AG09309 (cell line): ENCODE measurements at places on chromosomes 4 and X.
A peak's percentile ranks its signal among the peaks of the same experiment; 100 is the strongest.

DNA sequence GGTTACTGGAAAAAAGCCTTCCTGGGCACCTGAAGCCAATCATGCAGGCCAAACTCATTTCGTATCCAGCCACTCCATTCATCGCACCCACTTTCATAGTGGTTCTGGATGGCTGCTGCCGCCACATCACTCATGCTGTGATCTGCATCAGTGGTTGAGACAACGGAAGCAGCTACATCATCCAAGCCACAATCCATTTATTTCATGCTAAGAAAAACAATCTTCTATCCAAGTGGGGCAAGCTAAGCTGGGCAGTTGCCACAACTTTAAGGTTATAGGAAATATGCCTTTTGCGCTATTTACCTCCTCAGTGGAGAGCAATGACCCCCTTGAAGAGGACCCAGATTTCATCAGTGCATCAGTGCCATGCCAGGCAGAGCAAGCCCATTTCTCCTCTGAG lies 124.6 kb downstream of the GRIA3 start:
- no peak for DNase-seq

DNA sequence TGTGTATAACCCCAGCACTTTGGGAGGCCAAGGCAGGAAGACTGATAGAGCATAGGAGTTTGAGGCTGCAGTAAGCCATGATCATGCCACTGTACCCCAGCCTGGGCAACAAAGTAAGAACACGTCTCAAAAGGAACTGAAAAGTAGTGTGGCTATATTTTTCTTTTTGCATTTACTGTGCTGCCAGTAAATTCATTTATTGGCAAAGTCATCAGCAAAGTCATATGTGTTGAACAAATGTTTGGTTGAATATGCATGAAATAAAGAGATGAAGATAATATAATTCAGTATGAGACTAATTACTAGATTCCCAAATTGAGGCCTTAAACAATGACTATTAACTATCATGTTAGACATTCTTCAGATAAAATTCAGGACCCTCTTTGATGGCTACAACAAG lies 829.1 kb downstream of the PCDH7 start:
- no peak for DNase-seq

DNA sequence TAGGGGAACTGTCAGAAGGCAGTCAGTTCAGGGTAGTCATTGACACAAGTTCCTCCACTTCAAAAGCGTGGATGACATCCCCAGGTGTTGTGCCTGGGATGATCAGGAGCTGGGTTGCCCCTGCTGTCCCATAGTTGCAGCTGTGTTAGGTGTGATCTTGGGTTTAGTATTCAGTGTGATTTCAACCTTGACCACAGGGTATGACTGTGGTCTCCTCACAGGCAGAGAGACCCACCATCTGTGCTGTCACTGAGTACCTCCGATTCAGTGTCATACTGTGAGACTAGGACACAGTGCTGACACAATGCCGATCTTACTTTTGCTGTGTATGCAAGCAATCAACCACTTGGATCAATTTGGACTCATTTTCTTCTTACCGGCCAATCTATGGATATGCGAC lies 25.2 kb downstream of the FOXR2 start:
- no peak for DNase-seq

DNA sequence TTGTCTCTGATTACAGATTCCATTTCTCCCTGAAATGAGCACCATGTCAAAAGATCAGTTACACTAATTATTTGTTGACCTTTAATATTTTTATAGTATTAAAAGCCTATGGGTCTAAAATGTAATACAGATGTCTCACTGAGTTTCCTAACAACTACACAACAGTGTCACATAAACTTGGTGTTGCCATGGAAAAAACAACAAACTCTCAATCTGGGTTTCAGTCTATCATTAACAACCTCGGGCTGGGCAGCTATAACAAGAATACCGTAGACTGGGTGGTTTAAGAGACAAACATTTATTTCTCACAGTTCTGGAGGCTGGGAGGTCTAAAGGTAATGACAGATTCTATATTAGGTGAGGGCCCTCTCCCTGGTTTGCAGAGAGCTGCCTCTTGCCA lies 407.1 kb downstream of the HNRNPD start:
- DNase-seq, result no peak

- DNase-seq, result no peak
These were observed 85.2 kb downstream of the MAPK10 start for GRCh38 chr4:86274642-86275041.

- peak; percentile 45 for DNase-seq
These were observed 701.8 kb upstream of the TENM3 start for GRCh38 chr4:181541396-181541795.

DNA sequence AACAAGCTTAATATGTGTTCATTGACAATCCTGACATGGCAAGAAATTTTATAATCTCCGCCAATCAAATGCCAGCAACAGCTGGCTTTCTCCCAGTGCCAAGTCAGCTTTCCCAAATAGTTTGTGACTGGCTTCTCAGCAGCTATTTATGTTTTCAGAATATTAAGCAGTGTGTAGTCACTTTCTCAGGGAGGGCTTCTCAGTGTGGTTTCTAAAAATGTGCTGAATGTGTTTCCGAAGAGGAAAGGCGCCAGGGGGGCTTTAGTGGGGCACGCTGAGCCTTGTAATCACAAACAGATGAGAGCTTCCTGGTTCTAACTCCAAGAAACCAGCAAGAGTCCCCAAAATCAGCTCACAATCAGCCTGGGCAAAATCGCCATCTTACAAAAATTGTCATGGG lies 258.7 kb upstream of the CPEB2 start:
- no peak for DNase-seq

- no peak for DNase-seq
These were observed 17.5 kb downstream of the GATB start for GRCh38 chr4:151743128-151743854.

DNA sequence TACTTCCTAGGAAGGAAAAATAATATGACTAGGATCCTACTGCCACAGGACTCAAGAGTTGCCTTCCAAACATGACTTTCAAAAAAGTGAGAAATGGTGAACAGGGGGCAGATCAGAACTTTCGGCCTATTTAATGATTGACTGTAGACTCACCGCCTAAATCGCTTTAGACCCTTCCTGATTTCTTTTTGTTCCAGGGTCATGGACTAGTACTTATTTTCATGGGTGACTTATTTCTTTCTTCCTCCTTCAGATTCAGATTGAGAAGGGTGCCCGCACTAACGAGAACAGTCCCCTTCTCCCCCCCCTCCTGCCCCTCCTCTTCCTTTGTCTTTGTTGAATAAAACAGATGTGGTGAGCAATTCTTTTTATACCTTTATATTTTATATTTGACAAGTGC lies 48.0 kb upstream of the KLHL8 start:
- DNase-seq, result no peak

- DNase-seq, result peak; percentile 60
These were observed 94.7 kb upstream of the NAP1L5 start for GRCh38 chr4:88792268-88792781.

- no peak for DNase-seq
These were observed 198.4 kb upstream of the ACTRT1 start for GRCh38 chrX:128250621-128251020.

DNA sequence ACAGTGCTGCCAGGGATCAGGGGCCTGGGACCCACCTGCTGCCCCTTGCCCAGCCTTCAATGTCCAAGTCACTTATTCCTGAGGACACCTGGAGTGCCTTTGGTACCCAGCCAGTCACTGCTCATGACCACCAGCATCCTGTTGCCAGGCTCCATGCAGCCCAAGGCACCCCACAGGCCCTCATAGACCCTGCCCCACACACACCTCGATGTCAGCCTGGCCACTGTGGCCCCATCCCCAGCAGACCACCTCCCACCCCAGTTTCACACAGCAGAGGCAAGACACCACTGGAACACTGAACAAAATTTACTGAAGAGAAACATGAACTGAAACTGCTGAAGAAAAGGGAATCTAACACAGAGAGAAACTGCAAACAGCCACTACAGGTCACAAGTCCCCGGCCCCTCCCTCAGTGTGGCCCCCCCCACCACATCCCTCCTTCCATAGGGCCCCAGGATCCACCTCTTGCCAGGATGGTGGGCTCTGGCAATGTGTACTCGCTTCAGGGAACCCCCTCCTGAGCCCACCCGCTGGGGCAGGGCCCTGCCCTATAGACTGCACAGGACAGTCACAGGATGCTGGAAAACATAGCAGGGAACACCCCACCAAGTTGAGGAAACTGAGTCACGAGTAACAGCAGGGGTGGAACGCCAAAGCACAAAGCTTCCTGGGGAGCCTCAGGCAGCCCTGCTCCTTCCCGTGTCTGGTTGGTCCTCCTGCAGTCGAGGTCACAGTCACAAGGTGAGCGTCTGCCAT lies 5.2 kb downstream of the PNMA5 start:
- no peak for DNase-seq

DNA sequence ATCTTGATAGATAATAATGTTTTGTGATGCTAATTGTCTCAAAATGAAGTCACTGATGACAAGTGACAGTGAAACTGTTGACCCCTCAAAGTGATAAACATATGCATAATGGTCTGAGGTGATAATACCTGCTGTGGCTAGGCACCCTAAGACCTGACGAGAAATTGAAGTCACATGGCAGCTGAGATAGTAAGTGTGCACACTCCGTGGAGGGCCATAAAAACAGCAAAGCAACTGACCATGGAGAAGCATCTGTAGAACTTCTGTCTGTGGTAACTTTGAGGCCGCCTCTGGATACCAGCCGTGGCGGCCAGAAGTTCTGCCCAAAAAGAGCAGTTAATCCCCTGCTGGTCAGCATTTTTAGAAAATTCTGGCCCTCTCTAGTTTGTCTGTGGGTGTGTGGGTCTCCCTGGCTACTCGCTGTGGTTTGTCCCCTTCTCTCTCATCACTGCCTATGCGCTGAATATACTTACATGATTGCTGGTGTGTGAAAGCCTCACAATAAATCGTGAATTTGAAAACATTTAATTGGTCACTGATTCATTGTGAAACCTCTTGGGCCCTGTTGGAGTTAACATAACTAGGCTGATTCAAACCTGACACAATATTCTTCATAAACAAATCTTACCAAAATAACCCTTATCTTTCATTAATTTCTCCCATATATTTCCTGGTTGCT lies 50.6 kb downstream of the CCDC149 start:
- DNase-seq, result no peak

DNA sequence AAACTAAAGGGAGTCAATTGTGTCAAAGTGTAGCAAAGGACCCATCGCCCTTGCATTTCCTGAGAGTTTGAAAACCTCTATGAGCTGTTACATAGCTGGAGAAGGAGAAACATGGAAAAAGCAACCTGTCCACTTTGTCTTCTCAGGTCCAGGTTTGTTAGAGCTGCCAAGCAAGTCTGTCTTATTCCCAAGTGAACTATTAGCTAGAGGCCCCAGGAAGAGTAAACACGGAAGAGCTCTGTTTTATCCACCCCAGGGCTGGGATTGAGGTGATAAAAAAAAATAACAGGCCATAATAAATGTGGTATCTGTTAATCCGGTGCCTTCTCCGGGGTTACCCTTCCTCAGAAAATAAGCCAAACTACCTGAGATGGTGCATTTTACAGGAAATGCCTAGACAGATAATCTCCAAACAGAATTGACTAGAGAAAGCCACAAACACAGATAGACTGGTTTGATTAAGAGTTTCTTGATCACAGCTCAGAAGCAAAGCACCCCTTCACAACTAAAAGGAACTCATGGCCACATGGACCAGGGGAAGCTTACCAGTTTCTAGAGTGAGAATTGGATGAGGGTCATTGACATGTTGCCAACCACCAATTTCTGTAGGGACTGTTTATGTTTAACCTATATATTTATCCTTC lies 35.9 kb upstream of the RELL1 start:
- no peak for DNase-seq

DNA sequence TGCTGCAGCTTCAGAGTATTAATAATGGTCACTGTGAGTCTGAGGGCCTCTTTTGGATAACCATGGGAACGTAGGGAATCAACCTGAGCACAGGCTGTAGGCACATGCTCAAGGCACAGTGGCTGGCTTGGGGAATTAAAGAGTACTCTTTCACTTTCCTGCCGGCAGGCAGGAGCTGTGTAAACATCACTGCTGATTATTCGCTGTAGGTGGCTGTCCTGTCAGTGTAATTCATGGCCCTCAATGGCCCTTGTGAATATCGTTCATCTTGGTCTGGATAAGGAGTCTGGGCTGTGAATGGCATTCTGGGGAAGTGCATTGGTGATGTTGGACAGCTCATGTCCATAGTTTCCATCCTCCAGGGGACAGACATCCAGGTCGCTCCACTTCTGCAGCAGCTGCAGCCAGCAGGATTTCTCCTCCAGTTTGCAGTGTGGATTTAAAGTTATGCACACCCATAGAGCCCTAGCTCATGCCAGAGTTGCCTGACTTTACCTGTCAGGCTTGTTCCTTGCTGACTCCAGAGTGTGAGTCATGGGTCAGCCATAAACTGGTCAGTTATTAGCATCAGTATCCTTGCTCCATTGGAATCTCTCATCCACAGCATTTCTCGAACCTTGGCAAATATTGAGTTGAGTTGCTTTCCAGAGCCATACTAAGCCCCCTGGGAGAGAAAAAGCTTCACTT lies 43.0 kb downstream of the C4orf33 start:
- no peak for DNase-seq

DNA sequence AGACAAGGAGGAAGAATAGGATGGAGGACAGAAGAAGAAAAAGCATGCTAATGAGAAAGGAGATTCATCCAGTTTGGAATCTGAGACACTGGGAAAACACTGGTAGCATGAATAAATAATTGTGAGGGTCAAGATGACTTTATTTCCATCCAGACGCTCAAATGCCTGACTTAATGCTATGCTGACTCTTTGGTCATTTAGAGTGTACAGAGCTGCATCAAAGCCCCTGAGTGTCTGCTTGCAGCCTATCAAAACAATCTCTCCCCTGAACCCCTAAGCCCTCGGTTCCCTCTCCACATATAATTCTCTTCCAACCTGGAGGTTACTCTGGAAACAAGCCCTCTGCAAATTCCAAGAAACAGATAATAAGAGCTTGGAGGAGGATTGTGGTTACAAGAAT lies 208.8 kb downstream of the MAGEB17 start:
- no peak for DNase-seq

GRCh38 chr4:7850489-7850888 lies 89.2 kb downstream of the AFAP1 start:
- no peak for DNase-seq

DNA sequence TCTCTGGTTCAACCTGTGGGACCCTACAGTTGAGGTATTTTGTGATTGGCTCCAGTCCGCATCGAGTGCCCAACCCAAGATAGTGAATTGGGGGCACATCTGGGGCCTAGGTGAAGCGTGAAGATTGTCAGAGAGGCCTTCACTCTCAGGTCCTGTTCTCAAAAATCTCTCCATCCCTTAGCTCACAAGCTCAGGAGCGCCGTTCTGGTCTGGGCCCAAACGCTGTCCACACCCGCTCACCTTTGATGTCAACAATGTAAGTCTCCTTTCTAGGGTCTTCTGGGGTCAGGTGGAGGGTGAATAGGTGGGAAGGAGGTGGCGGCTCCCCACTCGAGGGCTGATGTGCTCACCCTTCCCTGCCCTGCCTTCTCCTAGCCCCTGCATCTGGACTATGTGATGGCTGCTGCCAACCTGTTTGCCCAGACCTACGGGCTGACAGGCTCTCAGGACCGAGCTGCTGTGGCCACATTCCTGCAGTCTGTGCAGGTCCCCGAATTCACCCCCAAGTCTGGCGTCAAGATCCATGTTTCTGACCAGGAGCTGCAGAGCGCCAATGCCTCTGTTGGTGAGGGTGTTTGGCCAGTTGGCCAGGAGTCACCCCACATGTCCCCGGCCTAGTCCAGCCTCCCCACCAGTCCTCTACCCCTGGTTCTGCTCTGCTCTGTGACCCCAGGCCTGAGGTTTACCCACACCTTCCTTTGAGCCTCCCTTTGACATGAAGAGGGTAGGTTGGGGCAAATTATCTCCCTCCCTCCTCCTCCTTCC lies 7.6 kb upstream of the CDK16 start:
- no peak for DNase-seq
